Stimulated activated CD8-positive, alpha-beta memory T cell treated with anti-CD3 and anti-CD28 coated beads, Interleukin-15, amount 100 ng/mL, for 1 hour (primary cell): ENCODE measurements at places on chromosomes 7 and 10.

GRCh38 chr7:51129527-51130472, 186.8 kb downstream of the COBL start:
- DNase-seq: no peak

- DNase-seq: no peak
These were observed 302.2 kb upstream of the CACNA2D1 start for GRCh38 chr7:82745820-82746219.

DNA sequence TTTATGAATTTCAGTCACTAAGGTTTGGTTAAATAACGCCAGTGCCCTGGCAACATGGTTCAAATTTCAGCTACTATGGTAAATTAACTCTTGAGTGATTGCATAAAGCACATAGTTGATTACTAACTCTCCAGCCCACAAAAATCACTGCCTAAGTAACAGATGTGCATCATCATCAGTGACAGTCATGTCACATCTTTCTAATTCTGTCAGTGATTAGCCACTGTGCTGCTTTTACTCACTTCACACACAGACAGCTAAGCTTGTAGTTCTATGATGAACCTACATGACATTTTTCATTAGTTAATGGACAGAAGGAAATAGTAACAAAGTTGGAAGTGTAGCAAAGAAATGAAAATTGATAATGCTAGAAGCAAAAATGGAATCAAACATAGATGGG, 108.9 kb downstream of the DNAH11 start:
- DNase-seq: no peak

- DNase-seq: no peak
These were observed 127.5 kb downstream of the DNAJB6 start for GRCh38 chr7:157464111-157464970.

- no peak for DNase-seq
These were observed 154.2 kb downstream of the GFRA1 start for GRCh38 chr10:116118847-116119246.

DNA sequence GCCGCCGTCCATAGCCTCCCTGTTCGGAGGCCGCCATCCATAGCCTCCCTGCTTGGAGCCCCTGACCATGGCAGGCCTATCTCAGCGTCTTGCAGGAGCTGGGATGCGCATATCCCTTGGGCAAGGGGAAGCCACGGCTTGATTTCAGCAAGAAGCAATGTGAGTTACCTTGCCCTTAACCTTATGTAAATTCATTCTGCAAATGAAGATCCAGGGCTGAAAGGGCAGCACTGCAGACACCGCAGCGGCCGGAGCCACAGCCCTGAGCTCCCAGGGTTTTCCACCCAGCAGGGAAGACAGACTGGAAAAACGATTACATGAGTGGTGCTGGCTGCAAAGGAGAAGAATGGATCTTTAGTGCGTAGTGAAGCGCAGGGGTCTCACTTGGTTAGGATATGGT, 95.8 kb downstream of the SEC61G start:
- DNase-seq: no peak

DNA sequence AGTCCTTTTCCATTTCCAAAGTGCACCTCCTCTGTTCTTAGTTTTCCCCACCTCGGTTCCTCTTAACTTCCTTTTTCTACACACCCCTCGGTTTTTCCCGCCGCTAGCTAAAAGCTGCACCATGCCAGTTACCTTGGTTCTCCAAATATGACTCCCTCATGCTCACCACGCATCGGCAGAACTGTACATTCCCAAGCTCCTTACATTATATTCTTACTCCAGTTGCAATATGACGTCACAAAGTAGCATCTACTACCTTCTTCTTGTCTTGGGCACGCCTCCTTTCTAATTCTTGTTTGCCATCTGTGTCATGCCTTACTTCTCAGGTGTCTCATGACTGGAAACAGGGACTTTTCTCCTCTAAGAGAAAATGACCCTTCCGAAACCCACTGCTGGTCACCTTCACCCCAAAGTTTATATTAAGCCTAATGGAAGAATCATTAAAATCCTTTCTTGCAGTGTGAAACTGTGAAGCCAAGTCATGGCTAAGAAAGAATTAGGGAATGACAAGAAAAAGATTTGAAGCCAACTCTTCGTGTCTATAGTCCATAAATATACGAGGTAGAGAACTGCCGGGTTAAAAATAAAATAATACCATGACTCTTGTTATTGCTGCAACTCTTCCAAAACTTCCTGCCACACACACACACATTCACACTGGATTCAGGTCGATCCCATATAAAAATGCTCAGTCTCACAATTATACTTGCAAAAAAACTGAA, 1.7 kb downstream of the ESYT2 start:
- no peak for DNase-seq

DNA sequence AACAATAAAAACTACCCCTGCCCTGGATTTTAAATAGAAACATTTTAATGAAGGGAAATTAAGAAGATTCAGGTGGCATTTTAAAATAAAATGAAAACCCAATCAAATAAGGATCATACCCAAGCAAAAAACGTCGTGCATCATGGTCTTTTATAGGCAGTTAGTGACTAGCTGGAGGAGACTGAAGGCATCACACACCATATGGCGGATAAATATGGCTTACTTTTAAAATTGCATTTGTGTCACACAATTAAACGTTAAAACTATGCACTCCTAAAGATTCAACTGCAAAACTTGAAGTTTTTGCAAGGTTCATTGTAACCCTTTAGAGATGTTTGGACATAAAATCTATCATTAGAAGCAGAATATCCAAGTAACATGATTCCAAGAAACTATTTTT, 200.1 kb upstream of the NRG3 start:
- no peak for DNase-seq

DNA sequence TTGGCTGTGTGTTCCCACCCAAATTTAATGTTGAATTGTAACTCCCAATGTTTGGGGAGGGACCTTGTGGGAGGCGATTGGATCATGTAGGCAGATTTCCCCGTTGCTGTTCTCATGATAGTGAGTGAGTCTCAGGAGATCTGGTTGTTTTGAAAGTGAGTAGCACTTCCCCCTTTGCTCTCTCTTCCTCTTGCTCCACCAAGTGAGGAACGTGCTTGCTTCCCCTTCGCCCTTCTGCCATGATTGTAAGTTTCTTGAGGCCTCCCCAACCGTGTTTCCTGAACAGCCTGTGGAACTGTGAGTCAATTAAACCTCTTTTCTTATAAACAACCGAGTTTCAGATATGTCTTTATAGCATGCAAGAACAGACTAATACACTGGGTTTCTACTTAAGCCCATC, 176.3 kb downstream of the CDK14 start:
- DNase-seq: no peak

- DNase-seq: no peak
These were observed 270.7 kb downstream of the ADRA2A start for GRCh38 chr10:111347386-111348013.

DNA sequence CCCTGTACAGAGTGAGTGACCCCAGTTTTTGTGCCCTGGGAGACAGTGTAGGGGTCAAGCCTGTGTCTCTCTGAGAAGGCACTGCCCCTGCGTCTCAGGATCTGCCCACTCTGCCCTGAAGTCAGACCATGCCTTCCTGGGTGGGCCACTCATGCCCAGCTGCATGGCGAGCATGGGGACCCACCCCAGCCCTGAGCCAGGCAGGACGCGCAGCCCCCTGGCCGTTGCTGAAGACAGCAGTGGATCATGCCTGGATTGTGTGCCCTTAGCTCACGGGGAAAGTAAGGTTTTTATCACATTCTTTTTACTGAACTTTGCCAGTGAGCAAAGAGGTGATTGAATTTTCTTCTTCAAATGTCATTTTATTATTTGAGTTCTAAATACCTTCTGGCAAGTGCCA, 66.2 kb downstream of the WDR37 start:
- no peak for DNase-seq

- DNase-seq: no peak
These were observed 3.5 kb upstream of the MYOZ1 start for GRCh38 chr10:73644767-73645166.

GRCh38 chr7:66921918-66922486, 977 bp downstream of the TMEM248 start:
- DNase-seq: no peak

- DNase-seq: no peak
These were observed 1.2 kb upstream of the COL1A2 start for GRCh38 chr7:94393246-94394108.

DNA sequence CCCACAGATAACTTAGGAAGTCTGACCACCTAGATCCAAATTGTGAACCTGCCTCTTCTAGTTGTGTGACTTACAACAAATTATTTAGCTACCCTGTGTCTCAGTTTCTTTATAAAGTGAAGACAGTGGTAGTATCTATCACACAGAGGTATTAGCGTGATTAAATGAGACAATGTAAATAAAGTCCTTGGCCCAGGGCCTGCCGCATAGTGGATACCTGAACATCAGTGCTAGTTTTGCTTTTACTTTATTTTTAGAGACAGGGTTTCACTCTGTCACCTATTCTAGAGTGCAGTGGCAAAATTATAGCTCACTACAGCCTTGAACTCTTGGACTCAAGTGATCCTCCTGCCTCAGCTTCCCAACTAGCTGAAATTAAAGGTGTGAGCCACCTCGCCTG, 177.1 kb downstream of the CDK14 start:
- no peak for DNase-seq

DNA sequence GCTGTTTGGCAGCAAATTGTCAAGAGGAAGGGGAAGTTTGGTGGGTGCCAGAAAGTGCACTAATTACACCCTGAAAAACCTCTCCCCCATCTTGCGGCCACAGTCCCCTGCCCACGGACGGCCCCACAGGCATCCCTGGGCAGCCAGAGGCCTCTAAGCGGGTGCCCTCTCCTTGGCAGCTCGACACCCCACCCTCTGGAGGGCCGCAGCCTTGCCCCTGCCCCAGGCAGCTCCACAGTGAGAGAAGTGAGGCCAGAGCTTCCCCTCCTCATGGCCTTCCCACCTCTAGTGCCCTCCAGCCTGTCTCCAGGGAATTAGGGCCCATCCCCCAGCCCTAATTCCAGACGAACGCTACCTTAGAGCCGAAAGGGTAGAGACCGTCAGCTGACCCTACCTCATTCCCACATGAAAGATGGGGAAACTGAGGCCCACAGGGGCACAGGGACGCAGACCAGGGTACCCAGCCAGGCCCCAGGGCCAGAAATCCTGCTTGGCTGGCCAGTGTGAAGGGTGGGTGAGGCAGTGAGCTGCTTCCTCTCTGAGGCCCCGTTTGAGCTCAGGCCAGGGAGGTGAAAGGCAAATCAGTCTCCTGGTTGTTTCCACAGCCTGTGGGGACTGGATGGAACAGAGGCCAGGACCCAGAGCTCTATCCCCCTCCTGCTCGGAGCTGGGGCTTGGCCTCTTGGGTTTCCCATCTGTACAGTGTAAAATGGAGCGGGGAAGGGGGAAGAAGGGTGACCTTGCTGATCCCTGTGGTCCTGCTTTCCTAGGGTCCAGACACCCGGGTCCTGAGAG, 10.0 kb downstream of the ZCCHC24 start:
- DNase-seq: no peak

GRCh38 chr10:70048030-70048723, 4.5 kb upstream of the MACROH2A2 start:
- no peak for DNase-seq

- DNase-seq: no peak
These were observed 528.2 kb upstream of the NRP1 start for GRCh38 chr10:33862536-33863105.

GRCh38 chr10:46556515-46557318, at the start of gene GPRIN2:
Gene GPRIN2 (minus strand): TSS chr10:46556658. CDS start chr10:46550736, 5,922 bp downstream.
- no peak for DNase-seq
